ENCODE measurements at places on chromosomes 5 and 9.

DNA sequence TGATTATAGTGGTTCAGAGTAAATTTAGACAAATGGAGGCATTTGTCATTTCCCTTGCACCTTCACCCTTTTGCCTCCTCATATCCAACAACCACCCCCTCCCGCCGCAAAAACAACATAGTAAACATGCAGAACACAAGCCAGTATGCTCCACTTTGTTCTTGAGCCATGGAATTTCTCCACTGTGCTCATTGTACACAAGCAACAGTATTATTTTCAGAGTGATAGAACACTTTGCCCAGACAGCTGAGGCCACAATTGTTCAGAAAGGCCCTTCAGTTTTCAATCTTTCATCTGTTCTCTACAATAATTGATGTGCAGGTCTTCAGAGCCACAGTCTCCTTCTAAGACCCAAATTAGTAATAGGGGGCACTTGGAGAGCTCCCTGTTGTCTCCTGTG is 272.8 kb upstream of the SLC30A5 start:
- ATAC-seq, result no peak

DNA sequence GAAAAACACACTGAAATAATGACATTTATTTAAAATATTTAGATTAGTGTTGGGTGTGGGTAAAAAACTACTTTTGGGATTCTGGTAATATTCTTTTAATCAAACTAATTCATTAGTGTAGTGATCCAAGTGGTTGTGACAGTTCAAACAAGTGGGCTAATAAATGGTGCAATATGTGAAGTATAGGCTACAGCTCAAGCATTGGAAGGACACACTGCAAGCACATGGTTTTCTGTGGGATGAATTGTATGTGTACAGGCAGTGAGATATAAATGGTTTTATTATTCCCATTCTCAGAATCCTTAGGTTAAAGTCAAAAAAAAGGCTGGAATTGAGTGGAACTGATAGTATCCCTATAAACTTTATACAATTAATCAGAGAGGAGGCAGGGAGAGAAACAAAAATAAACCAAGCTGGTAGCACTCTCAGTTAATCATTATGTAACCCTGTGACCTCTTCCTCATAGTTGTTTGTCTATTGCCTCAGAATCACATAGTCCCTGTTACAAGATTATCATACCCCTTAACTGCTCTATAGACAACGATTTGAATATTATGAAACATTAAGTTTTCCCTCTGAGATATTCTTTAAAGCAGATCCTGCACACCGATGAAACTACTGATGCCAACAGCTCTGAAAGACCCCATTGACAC is 1755.4 kb upstream of the ACO1 start:
- no peak for ATAC-seq

DNA sequence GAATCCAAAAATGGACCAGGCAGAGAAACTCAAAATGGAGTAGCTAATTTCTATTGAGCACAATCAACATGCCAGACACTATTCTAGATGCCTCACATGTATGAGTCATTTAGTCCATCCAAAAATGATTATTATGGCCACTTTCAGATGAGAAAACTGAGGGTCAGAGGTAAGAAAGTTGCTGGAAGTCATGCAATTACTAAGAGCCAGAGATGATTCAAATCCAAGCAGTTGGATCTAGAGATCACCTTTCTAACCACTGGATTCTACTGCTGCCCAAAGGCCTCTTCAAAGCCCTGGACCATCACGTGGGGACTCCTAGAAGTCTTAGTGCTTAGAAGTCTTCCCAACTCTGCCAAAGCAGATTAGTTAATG is 51.8 kb upstream of the HMHB1 start:
- no peak for ATAC-seq

- no peak for ATAC-seq
These were observed 86.1 kb downstream of the SH3TC2 start for GRCh38 chr5:148976569-148977381.

GRCh38 chr5:20032896-20033295 is 44.9 kb upstream of the CDH18 start:
- no peak for ATAC-seq

- peak; percentile 81 for ATAC-seq
These were observed 133.9 kb downstream of the PLK2 start for GRCh38 chr5:58326022-58326421.

DNA sequence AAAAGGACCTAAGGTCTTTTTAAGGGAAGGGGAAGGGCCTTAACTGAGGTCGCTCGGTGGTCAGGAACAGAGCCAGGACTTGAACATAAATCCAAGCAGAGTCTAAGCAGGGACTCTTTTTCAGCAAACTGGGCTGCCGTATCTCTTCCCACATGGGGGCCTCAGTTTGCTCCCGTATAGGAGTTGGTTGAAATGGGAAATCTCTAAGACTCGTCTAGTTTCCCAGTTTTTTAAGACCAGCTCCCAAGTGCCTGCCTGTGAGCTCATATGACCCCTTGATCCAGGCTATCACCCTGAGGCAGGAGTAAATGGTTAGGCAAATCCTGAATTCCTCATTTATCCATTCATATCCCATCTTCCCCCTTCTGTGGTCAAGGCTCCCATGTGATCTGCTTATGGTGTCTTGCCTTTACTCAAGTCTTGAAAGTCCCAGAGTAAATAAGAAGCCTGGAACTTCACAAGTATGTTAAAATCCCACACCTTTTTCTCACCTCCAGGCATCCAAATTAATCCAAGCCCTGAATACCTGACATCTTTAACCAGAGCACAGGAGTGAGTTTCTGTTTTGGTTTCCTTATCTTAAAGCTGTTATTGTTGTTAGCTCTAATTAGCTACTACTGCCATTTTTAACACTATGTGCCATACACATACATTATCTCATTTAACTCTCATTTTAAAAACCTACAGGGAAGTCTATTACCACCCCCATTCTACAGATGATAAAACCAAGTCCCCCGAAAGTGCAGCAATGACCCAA is 3.0 kb downstream of the ARSI start:
- ATAC-seq, result no peak

DNA sequence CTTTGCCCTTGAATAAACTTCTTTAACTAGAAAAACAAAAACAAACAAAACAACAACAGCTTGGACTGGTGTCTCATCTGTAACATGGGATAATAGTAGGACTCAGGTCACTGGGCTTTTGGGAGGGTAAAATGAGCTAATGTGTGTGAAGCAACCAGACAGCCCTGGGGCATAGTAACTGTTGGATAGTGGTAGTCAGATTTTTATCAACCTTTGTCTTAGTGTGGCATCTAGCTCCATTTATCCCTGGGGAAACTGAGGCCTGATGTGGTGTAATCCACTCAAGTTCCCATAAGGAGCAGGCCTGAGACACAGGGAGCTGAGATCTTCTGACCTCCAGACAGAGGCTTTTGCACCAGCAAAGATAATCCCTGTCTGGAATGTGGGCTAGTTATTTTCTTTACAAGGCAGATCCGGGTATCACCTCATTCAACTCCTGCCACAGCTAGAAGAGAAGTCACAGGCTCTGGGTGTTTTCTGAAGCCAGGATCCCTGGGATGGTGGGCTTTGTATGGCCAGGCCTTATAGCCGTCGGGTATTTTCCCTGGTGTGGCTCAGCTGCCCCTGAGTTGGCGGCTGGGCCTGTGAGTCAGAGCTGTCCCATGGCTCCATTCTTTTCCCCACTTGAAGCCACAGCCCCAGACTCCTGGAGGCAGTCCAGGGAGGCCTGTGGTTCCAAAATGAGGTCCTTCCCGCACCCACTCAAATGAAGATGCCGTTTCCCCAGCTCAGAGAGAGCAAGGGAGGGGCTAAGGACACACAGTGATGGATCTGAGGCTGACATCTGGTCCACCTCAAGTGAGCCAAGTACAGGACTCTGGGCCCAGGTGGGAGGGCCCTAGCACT is 26.1 kb upstream of the CSF1R start:
- peak; percentile 54 for ATAC-seq

DNA sequence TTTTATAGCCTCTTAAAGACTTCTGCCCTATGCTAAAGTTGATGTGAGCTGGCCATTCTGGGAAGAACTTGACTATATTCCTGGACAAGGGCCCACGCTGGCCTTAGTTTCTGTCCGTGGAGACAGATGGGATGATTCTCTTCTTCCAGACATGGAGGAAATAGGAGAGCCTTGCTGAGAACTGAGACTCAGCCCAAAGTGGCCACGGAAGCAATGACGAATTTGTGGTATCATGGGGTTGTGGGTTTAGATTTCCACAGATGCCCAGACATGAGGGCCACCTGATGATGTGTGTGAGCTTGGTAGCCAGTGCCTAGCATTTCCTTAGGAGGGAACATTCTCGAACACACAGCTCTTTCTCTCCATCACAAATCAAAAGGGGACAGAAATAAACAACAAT is 309.1 kb downstream of the NSG2 start:
- ATAC-seq, result no peak

- no peak for ATAC-seq
These were observed 244.4 kb upstream of the ADRA1B start for GRCh38 chr5:159671886-159672285.

GRCh38 chr5:159112436-159112835 is 12.7 kb upstream of the EBF1 start:
- no peak for ATAC-seq

GRCh38 chr5:78819707-78820106 is 165.4 kb downstream of the ARSB start:
- ATAC-seq, result no peak

DNA sequence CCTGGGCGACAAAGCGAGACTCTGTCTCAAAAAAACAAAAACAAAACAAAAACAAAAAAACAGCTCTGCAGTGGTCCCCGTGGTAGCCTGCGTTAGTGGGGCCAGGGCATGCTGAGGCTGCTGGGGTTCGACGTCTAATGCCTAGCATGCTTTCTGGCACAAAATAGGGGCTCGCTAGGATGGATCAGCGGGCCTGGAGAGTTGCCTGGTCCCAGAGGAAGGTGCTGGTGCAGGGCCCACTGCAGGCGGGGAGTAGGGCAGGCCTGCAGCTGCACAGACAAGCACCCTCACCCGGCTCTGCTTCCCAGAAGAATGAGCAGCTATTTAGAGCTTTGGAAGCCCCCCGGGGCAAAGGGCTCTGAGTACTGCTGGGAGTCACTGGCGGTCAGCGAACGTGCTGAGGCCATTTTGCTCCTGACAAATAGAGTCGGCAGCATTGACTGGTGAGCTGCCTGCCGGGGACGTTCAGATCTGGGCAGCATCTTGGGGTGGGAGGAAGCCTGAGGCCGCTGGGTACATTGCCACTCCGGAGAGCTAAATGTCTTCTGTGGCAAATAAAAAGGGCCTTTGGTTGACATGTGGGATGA is 126.7 kb downstream of the OLFM1 start:
- ATAC-seq, result no peak

DNA sequence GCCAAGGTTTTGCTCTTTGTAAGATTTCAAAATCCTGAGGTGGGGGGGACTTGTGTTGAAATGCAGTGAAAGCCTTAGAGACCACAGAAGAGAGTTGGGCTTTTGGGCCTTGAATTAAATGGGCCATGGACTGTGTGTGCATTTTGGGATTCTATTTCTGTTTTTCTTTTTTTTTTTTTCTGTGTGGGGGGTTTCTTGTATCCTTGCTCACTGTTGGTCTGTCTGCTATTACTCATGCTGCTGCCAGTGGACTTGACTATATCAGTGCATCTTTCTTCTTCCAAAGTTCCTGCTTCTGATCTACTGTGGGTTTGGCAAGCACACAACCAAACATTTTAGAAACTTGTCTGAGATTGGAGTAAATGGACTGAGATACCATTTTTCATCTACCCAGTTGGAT is 344.9 kb downstream of the ARL15 start:
- ATAC-seq, result no peak

DNA sequence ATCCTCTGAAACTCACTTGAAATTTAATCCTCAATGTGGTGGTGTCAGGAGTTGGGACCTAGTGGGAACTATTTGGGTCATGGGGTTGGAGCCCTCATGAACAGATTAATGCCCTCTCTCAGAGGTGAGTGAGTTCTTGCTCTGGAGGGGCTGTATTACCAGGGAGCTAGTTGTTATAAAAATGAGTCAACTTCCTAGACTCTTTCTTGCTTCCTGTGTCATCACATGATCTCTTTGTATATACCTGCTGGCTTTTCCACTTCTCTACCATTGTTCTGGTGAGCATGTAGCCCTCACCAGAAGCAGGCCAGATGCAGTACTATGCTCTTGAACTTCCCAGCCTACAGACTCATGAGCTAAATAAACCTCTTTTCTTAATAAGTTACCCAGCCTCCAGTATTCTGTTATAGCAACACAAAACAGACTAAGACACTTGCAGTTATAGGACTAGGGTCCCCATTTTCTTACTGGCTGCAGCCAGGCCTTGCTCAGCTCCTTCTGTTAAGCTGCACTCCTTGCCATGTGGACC is 127.5 kb downstream of the SUSD1 start:
- no peak for ATAC-seq

GRCh38 chr5:144405991-144406390 is 235.3 kb downstream of the KCTD16 start:
- ATAC-seq, result peak; percentile 72

DNA sequence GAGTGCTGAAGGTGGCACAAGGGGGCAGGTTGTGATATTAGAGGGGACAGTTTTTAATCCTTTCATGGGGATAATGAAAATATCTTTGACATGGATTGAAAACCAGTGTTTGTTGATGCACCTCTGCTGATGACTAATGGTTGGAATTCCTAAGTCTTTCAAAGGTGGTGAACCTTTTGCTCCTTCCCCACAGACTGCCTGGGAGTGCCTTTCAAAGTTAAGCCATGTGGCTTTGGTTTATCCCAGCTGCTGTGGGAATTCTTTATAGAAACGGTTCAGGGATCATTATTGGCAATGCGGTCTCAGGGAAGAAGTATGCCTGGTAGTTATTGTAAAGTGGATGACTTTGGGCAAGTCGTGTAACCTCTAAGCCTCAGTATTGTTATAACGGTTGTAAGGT is 45.7 kb downstream of the PIP5K1B start:
- ATAC-seq, result no peak

DNA sequence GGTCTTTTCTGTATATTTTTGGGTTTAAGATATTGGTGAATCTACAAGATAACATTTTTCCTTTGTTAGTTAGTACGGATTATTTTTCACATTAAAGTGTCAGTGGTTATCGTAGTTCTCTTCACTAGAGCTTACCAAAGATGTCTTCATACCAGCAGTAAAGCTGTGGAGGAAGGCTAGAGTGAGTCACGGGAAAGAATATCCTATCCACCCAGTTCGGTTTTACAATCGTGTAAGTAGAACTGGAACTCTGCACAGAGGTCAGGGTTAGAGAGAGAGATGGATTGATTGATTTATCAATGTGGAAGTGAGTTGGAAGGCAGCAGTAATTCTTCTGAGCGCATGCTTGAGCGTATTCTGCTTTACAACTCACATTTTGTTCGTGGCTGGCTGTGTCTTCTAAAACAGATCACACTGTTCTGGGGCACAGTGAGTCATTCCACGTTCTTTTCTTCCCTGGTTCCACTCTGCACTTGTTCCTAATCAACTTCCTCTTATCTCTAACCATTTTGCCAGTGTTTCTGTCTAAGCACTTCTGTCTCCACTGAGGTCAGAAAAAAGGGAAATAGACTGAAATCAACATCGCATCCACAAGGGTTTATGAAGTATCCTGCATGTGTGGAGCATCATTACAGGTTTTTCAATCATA is 86.5 kb upstream of the ARRDC3 start:
- ATAC-seq, result no peak

- no peak for ATAC-seq
These were observed 628.2 kb upstream of the KLF4 start for GRCh38 chr9:108117795-108118194.

All from motor neuron (in vitro differentiated cells).